ENCODE measurements at places on chromosomes 3 and 15.

GRCh38 chr15:101498076-101498716 lies 8.7 kb upstream of the PCSK6 start:
- no peak for DNase-seq

- no peak for DNase-seq
Measured at GRCh38 chr3:136464502-136464901, 214.4 kb downstream of the PCCB start.

GRCh38 chr3:21668012-21668411 lies 83.0 kb downstream of the ZNF385D start:
- no peak for DNase-seq

- no peak for DNase-seq
Measured at GRCh38 chr3:28104896-28105534, 136.4 kb upstream of the CMC1 start.

GRCh38 chr3:36652104-36652503 lies 112.2 kb downstream of the DCLK3 start:
- no peak for DNase-seq

- DNase-seq = no peak
Measured at GRCh38 chr3:2872884-2873283, 237.3 kb downstream of the IL5RA start.

Data from right renal pelvis (tissue), 4 donors.